Posterior vena cava (tissue), 2 donors: ENCODE measurements at places on chromosomes 1 and 21. TPM values are rescaled to one million over a fixed set of nuclear protein-coding genes. Genes with fewer than 3 reads are reported as not detected.

DNA sequence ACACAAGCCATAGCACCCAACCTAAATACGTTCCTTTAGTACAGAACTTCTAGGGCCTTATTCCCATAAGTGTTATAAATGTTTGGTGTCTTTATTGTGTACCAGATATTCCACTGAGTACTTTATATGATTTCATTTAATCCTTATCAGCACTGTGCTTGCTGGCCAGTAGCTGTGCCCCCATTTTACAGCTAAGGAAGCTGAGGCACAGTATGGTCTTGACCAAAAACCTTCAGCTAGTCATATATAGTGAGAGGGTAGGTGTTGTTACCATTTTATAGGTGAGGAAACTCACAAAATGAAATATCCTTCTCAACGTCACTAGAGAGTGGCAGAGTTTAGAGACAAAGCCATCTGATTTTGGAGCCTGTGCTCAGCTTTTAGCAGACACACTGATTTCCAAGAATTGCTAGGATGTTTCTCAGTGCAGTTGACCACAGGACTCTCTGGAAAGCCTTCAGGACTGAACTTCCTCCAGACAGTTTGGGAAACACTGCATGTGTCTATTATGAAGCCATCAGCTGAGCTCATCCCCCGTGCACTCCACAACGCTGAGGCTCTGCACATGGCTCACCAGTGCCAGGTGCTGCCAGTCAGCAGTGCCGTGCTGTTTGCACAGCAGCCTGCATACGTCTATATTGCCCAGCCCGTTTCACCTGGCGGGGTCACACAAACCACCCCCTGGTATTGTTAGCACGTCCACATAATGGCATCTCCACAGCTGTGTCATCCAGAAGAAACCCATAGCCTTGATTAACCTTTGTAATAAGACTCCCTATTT is 15.4 kb downstream of the NPPA start:
- peak; percentile 50 for DNase-seq

GRCh38 chr1:214102907-214103306 is 115.1 kb downstream of the PROX1 start:
- no peak for DNase-seq

The PTGFR gene
- total RNA-seq = 16.1 TPM

The HP1BP3 gene
- total RNA-seq = 149 TPM

The CLCA4 gene
- total RNA-seq = not detected

The CD247 gene
- total RNA-seq = 2.0 TPM

The PYCR2 gene
- 45.9 TPM for total RNA-seq

The S100A7A gene
- total RNA-seq = not detected
